ENCODE measurements at places on chromosomes 3 and 15.

DNA sequence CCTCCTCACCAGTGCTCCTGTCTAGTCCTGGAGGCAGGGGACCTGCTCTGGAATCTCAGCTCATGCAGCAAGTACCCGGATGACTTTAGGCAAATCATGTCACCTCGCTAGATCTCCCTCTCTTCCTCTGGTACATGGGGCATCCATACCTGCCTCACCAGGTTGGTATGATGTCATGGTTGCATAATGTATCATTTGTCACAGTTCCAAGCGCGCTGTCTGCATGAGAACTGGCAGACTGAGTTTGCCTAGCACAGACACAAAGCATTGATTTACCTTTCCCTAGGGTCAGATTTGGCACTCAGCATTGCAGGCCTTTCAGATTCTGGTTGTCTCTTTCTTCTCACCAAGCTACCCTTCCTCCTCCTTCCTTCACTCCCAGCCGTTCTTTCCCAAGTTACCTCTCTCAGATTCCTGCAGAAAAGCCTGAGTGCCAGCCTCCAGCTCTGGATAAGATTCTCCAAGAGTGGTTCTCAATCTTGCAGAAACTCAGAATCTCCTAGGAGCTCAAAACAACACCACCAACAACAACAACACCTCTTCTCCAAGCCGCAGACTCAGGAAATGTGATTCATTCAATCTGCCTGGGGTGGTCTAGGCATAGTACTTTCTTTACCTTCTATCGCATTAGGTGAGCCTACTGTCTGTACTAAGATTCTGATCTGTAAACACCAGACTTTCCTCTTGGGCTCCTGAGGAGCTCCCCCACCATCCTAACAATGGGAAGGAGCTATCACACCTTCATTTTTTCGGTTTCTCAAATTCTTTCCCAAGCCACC, 29.5 kb downstream of the FAM43A start:
- DNase-seq: no peak

DNA sequence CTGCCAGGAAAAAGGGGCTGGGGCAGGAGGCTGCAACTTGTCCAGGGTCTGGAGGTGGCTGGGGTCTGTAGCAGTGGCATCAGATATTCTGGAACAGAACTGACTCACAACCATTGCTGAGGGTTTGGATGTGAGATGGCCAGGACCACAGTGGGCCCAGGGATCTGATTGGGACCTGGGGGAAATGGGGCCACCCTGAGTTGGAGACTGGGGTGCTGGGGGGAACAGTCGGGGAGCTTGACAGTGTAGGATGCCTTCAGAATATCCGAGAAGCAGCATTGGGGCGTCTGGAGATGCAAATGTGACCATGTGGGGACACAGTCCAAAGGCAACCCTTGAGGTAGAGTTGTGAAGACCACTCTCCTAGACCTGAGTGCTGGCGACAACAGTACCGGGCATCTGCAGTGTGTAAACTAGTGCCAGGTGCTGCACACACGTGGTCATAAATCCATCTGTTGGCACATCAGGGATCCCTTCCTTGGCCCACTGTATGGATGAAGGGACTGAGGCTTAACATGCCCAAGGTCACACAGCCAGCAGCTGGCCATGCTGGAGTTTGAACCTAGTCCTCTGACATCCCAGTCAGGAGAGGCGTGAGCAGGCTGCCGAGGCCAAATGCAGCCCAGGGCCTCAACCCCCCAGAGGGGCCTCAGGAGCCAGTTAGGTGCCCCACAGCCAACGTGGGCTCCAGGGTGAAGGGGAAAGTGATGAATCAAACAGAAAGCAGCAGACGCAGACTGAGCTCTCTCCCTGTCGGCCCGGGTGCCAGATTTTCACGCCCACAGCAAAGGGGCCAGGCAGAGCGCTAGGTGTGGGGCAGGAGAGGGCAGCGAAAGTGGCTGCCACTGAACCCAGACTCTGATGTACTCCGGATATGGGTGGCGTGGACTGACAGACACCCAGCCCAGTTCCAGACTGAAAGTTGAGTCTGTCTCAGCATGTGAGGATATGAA, 18.8 kb downstream of the HEMK1 start:
- DNase-seq: no peak

DNA sequence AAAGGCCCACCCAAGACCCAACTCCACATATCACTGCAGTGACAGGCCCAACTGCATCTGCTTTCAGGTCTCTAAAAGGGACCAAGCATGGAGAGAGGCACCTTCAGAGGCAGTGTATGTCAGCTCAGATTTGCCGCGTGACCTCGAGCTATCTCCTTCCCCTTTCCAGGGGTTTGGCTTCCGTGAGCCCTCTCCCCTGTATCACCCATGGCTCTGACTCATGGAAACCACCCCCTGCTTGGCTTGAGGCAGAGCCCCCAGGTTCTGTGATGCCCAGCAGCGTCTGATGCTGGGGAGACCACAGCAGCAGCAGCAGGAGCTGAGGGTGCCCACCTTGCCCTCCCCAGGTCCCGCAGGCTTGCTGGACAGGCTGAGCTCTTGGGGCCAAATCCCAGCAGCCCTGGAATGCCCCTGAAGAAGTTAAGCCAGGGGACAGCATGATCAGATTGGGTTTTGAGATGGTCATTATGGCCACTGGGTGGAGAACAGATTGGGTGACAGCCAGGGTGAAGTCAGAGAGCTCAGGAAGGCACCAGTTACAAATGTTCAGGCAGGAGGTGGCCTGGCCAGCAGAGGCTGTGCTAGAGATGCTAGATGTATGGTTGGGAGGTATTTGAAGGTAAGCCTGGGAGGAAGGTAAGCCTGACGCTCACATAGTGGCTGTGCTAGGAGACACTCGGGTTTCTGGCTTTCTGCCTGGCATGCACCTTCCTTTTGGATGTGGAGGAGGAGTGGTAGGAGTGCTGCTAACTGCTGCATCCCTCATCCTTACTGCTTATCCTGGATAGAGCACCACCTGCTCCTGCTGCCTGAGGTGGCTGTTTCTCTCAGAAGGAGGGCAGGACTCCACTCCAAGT, 42.9 kb downstream of the FGD5 start:
- DNase-seq: no peak

DNA sequence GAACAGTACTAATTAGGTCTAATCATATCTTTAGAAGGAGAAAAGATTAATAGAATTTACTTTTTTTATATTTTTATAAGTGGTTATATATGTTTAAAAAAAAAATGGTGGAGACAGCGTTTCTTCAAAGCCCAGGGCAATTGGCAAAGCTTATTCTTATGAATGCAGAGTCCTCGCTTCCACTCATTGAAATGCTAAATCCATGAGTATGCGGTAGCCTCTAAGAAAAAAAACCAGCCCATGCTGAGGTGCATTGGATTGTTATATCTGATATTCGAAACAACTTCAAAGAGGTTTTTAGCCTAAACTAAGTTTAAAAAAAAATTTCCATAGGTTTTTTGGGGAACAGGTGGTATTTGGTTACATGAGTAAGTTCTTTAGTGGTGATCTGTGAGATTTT, 142.8 kb downstream of the GOLIM4 start:
- no peak for DNase-seq

GRCh38 chr3:123285479-123285878, 83.7 kb downstream of the SEC22A start:
- DNase-seq: no peak

DNA sequence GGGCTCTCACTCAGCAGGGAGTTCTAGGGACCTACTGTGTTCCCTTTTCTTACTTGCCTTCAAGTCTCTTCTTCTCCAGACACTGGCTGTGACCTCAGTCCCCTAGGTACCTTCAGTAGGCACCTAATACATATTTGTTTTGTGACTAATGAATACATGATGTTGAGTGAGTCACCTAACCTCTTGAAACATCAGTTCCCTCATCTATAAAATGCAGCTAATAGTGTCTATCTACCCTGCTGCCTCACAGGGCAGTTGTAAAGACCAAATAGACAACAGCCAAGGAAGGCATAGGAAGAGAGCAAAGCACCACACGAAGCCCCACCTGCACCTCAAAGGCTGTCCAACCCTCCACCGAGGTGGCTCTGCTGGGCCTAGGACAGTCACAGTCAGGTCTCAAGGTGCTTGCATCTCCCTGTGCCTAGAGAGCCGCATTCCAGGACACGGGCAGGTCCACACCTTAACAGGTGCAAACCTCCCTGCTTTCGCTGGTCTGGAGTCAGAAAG, 29.1 kb downstream of the DAPK2 start:
- no peak for DNase-seq

- DNase-seq: no peak
Observed at GRCh38 chr3:130779486-130779885, 32.9 kb upstream of the PIK3R4 start.

DNA sequence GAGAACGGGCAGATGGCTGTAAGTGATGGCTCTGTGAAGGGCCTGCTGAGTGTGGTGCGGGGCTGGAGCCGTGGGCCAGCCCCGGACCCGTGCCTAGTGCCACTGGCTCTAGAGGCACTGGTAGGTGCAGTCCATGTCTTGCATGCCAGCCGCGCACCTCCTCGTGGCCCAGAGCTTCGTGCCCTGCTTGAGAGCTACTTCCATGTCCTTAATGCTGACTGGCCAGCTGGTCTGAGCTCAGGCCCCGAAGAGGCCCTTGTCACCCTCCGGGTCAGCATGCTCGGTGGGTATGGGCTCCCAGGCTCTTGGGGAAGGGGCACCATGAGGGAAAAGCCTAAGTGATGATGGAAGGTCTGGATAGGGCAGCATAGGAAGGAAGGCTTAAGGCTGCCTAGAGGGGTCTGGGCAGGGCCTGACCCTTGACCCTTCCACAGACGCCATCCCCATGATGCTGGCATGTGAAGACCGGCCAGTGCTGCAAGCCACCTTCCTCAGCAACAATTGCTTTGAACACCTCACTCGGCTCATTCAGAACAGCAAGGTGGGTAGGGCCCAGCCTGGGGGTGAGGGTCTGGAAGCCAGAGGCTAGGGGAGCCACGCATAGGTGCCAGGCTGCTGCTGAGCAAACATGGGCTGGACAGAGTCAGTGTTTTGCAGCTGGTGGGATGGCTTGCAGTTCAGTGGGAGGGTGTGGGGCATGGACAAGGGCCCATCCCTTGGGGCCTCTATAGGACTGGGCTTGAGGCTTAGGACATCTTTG, 12.1 kb downstream of the NBEAL2 start:
- no peak for DNase-seq

DNA sequence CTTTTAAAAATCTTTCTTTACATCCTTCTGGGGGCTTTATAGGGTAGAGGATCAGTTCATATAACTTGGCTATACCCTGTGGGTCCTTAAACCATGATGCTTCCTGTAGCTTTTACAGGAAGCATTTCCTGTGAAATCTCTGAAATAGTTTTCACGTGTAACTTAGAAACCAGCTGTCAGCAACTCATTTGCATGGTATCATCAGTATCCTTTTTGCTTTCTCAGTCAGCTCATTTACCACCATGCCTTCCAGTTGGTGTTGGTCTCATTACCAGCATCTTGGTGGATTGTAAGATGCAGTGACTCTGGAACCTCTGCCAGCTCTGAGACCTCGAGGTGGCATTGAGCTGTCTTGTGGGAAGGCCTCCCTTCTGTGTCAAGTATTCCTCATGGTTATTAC, 96.7 kb upstream of the MYZAP start:
- no peak for DNase-seq

- no peak for DNase-seq
Observed at GRCh38 chr15:77430652-77431051, 10.0 kb downstream of the HMG20A start.

DNA sequence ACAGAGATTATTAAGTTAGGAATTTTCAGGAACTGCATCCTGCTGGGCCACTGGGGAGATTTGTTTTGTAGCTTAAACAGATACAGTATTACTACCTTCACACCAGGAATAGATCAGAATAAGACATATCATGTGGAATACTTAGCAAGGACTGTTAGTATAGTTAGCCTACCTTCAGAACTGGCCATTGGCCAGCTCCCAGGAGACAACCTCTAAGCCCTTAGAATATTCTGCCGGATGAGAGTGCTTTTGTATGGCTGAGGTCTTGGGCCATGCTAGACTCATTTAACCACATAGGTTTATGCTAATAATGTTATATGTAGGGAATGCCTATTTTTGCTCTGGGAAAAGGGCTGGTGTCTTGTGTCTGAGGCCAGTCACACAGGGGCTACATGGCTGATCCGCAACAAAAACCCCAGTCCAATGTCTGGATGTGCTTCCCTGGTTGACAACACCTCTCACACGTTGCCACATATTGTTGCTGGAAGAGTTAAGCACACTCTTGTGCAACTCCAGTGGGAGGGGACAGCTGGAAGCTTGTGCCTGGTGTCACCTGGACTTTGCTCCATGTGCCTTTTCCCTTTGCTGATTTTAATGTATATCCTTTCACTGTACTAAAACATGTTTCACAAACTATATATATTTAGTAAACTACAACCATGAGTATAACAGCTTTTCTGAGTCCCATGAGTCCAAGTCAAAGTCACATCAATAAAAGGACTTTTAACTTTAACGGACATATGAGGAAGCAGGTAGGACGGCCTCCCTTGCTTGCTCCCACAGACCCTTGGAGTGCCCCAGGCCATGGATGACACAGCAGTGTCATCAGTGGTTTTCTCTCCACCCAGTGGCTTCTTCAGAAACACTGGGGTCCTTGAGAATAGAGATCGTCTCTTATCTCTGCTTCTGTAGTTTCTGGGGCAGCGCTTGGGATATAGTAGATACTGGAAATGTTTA, 118.0 kb upstream of the C3orf80 start:
- DNase-seq: no peak

DNA sequence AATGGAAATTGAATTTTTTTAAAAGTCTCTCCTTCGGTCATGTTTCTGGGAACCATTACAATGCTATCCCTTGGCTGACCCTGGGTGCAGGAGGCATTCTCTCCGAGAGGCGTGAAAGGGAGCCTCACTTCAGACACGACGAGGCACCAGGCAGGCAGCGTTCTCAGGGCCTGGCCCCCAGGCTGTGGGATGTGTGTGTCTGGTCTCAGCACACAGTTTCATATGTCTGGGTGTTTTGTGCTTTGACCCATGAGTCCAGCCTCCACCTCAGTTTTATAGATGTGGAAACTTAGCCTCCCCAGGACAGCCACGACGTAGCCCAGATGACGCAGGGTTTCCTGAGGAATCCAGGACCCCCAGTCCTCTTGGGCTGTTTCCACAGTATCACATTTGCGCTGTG, 34.0 kb downstream of the FGD5 start:
- no peak for DNase-seq

DNA sequence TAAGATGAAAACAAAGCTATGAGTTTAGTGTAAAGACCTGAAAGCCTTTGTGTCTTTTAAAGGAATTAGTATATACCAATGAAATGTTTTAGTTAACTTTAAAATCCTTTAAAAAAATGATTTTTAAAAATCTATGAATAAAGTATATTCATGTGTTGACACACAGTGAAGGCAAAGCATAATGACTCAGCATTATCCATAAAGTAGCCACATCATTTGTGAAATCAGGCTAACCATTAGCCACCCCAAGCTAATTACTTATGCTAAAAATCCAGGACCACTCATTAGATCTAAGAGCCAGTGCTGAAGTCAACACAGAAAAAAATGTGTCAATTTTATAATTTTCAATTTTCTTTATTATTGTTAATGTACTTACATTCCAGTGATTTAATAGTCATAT, 310.2 kb downstream of the TBC1D5 start:
- DNase-seq: no peak

DNA sequence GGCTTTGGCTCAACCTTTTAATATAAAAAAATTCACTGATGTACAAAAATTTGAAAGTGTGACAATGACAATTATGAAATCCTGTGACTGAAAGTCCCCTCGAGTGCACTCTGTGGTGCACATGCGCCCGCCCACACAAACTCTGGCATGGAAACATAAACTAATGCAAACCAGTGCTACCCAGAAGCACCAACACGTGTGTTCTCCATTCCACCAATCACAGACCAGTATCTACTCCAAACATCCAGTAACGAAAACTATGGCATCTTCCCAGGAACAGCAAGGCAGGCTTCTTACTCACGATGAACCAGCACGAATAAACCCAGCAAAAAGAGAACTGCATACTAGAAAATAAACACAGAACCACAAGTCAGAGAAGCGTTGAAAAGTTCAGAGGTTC, 11.7 kb upstream of the NMB start:
- no peak for DNase-seq

- no peak for DNase-seq
Observed at GRCh38 chr3:179610066-179610465, 5.5 kb downstream of the NDUFB5 start.
